ENCODE measurements at places on chromosomes 12 and 14.

GRCh38 chr14:88962356-88962755 lies 137.9 kb downstream of the TTC8 start:
- DNase-seq = no peak

DNA sequence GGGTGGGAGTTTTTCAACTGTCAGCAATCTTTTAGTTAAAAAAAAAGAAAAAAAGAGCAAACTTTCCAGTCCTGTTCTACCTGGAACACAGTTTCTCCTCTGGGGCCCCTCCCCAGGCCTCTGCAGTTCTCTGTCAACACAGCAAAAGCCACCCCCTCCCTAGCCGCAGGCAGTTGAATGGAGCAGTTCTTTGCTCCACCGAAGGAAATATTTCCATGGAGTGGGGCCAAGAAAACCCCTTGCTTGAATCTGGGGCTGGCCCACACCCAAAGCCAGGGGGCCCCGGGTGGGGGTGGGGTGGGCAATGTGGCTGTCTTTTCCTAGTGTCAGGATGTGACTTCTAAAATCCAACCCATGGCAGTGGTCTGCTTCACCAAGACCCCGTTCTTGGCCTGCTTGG lies 5.0 kb upstream of the MEG3 start:
- no peak for DNase-seq

DNA sequence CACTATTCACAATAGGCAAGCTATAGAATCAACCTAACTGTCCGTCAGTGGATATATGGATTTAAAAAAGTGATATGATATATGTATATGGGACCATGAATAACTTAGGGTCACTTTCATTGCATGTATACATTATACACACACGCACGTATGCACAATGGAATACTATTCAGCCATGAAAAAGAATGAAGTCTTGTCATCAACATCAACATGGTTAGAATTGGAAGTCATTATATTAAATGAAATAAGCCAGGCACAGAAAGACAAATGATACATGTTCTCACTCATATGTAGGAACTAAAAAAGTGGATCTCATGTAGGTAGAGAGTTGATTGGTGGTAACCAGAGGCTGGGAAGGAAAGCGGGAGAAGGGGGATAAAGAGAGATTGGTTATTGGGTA lies 234.3 kb downstream of the VRK1 start:
- DNase-seq = no peak

GRCh38 chr12:56220611-56221231 lies 1.0 kb downstream of the RNF41 start:
- DNase-seq = no peak

DNA sequence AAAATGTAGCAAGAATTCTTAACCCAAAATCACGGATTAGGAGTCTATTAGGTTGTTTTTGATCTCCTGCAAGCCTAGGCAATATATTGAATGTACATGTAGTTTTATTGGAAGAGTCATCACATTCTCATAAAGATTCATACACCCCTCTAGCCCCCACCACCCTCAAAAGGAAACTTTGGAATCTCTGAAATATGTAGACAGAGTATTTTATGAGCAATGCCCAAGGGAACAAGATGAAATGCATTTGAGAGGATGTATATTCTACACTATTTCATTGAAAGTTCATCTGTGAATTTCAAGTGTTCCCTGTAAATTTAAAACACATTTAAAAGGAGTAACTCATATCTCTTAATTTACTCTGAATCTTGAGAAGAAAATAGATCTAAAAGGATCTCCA lies 103.7 kb downstream of the SYT1 start:
- DNase-seq = no peak

DNA sequence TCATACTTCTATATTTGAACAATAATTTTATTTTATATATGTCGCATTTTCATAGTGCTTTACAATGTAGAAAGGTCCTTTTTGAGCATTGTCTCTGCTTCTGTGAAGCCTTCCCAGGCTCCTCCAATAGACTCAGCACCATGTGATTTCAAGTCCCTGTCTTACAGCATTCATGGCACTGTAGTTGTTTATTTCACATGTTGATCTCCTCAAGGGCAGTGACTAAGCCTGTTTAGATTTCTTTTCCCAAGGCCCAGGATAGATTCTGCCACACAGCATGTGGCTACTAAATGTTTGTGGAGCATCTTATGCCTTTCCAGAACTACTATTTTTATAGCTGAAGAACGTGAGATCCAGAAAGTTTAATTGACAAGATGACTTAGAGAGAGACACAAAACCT lies 391.7 kb downstream of the TMEM117 start:
- DNase-seq = no peak

DNA sequence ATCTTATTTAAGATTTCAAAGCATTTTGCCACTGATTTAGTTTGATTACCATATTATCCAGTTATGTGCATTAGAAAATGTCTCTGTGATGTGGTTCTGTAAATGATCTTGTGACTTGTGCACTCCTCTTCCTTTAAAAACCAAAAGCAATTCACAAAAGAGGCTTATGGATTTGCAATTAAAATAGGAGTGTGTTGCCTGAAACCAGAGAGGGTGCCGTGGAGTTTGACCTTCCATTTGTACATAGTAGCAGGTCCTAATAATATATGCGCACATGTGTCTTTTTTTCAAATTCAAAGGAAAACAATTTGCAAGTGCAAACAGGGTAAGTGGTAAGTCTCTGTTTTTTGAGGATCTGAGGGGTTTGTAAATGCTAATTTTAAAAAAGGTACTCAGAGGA lies 470.9 kb downstream of the VRK1 start:
- DNase-seq = no peak

All from activated CD4-positive, alpha-beta T cell treated with anti-CD3 and anti-CD28 coated beads, Interleukin-2, amount 50 U/mL, for 48 hours (primary cell).